Mammary epithelial cell (primary cell): ENCODE measurements at places on chromosomes 7 and 10.

- DNase-seq = no peak
Observed at GRCh38 chr10:127322286-127322685, 125.9 kb upstream of the INSYN2A start.

GRCh38 chr10:128286762-128287500 lies 160.7 kb upstream of the MKI67 start:
- no peak for DNase-seq

GRCh38 chr7:140060788-140061606 lies 1.8 kb downstream of the PARP12 start:
- DNase-seq = no peak

DNA sequence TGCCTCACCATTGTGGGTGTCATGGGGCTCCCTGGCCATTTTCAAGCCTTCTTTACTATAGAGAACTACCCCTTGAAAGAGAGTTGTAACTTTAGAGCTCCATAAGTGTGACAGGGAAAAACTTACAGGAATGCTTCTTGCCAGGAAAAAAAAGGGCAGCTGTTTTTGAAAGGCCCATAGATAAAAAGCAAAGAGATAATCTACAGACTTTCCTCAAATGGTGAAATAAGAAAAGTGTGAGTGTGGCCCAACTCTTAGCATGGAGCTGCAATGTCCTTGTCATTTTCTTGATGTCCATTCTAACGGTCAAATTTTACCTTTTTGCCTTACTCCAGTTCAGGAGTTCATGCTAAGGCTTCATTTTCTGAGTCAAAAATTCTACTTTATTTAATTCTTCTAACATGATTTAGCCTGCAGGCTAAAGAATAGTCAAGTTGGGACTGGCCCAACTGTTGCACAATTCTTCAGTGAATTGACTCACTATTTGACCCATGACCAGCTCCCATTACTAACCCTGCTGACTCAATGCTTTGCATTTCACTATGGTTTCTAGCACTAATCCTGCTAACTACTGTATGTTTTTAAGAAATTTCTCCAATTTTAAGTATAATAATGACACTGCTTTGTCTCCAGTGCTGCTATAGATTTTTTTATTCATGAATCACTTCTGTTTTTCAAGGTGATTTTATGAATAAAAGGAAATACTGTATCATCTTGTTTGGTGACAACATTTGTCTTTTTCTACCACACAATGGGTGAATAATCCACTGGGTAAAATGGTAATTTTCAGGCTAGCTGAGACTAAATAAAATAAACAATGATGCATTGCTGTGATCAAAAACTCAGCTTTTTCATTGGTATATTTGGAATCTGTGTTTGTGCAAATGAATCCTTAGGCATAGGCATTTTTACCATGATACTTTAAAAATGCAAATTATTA lies 41.4 kb upstream of the SGCE start:
- DNase-seq = peak; percentile 90

DNA sequence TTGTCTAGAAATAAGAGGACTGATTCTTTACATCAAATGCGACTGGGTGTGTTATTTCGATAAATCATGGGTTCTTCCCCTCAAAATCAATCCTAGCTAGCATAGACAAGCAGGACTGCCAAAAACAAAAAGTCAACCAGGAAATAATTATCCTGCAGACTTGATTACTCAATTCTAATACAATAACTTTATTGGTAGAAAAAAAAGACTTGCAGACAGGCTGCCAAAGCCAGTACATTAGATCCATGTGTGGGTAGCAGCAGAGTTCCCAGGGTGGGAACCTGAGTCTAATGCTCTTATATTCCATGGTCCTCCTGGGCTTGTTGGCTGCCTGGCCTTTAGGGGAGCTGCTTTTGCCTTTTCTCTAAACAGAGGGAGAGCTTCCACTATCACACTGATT lies 7.8 kb downstream of the AFAP1L2 start:
- DNase-seq = no peak

DNA sequence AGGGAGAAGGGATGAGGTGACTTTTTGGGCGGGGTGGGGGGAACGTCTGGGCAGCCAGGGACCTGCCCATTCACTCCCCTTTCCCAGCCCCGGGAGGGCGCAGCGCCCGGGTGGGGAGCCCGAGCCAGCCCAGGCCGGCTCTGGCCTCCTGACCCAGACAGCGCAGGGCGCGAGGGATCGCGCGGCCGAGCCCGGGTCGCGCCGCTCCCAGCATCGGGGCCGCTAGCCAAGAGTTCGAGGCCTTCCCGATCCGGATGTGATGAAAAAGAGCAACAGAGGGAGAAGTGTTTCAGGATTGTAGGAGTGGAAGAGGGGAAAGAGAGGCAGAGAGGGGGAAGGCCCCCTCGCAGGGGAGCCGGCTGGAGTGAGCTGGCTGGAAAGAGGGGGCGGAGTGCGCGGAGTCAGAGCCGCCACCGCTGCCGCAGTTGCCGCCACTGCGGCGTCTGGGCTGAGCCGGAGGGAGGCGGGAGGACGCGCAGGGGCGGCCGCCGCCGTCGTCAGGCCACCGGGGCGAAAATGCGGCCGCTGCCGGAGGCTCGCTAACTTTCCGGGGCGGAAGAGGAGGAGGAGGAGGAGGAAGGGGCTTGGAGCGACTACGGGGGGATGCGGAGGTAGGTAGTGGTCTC lies at the start of gene MDFIC:
Gene MDFIC, plus strand, starts transcription at position 69 of the 626 bp plus-strand sequence. CDS start 940 bp downstream, outside the sequence.
- peak; percentile 39 for DNase-seq

GRCh38 chr10:75013522-75013921 lies 97.9 kb upstream of the SAMD8 start:
- DNase-seq = no peak

- DNase-seq = no peak
Observed at GRCh38 chr7:90777886-90778285, 181.8 kb downstream of the CDK14 start.

- no peak for DNase-seq
Observed at GRCh38 chr7:46448478-46448877, 527.4 kb upstream of the IGFBP3 start.

GRCh38 chr10:69348816-69349541 lies 67.7 kb downstream of the TACR2 start:
- DNase-seq = peak; percentile 97

GRCh38 chr7:131586259-131586658 lies 29.8 kb upstream of the PODXL start:
- no peak for DNase-seq

- DNase-seq = no peak
Observed at GRCh38 chr10:74771054-74771453, 55.3 kb upstream of the KAT6B start.

DNA sequence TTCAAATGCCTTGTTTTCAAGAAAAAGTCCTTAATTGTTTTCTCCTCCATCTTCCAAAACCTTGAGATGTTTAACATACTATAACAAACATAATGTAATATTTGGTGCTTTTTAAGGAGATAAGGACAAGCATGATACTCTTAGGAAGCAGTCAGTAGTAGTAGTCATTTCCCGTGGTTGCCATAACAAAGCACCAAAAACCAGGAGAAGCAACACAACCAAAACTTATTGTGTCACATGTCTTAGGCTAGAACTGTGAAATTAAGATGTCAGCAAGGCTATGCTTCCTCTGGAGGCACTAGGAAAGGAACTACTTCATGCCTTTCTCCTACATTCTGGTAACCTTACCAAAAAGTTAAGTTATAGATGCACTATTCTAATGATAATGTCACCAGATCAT lies 106.8 kb downstream of the MBL2 start:
- no peak for DNase-seq

- no peak for DNase-seq
Observed at GRCh38 chr10:7804741-7805140, 13.6 kb upstream of the TAF3 start.

DNA sequence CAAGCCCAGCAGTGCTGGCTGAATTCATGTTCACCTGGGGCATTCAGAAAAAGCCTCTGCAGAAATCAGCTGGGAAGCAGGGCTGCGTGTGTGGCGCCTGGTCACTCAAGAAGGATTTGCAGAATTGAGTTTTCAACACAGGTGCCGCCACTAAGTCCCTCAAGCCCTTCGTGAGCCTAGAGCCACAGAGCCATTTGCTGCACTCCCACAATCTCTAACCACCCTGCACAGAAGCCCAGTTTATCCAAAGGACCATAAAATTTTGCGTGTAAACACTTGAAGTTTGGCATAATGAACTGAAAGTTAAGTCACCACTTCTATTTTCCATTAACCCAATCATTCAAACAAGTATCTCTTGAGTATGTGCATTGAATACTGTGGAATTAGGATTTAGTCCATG lies 136.2 kb downstream of the DIP2C start:
- no peak for DNase-seq

DNA sequence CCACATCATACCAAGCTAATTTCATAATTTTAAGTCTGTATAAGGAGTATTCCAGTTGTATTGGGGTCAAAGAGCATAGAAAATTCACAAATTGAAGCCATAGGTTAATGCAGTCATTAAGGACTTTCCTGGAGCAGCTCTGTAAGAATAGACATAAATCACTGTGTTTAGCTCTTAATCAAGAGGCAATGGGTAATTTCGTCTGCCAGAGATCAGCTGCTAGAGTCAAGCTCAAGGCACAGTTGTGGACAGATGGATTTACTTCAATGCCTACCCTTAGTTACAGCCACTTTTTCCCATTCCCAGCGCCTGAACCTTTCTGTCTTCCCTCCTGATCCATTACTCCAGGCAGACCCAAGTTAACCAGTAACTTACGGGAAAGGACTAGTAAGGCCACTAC lies 40.6 kb upstream of the AGBL3 start:
- no peak for DNase-seq

- no peak for DNase-seq
Observed at GRCh38 chr7:134907639-134908038, 78.7 kb upstream of the AGBL3 start.

DNA sequence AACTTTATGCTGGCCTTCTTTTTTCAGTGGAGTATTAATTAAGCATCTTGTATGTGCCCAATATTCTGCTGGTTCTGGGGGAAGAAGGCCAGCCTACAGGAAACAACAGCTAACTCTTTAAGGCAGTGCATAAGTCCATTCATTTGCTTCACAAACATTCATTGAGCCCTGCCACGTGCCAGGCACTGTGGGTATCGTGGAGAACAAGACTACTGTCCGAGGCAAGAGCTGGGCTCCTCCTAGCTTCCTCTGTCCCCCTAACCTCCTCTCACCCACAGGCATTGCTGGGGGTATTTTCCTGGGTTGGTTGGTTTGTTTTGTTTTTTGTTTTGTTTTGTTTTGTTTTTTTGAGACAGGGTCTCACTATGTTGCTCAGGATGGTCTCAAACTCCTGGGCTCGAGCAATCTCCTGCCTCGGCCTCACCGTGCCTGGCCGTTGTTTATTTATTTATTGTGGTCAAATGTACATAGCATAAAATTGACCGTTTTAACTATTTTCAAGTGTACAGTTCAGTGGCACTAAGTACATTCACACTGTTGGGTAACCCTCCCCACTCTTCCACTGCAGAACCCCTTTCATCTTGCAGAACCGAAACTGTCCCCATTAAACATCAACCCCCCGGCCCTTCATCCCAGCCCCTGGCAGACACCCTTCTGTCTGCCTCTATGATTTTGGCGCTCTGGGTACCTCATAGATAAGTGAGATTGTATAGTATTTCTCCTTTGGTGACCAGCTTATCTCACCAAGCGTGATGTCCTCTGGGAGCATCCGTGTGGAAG lies 32.6 kb downstream of the CHST3 start:
- no peak for DNase-seq

- no peak for DNase-seq
Observed at GRCh38 chr10:35470248-35470924, 134.1 kb downstream of the CCNY start.

DNA sequence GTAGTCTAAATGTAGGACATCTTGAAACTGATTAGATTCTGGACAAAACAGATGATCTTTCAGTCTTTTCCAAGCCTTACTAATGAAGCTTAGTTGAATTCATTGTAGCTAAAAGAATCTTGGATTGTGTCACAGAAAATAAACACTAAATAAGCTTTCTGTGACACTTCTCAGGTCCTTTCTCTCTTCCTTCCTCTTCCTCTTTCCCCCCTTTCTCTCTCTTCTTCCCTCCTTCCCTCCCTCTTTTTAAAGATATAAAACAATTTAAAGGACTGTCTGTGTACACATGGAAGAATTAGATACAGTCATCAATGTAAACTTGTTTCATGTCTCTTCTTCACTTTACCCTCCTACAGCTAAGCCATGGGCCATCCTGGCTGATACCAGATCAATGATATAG lies 5.3 kb upstream of the COMMD3 start:
- DNase-seq = no peak

DNA sequence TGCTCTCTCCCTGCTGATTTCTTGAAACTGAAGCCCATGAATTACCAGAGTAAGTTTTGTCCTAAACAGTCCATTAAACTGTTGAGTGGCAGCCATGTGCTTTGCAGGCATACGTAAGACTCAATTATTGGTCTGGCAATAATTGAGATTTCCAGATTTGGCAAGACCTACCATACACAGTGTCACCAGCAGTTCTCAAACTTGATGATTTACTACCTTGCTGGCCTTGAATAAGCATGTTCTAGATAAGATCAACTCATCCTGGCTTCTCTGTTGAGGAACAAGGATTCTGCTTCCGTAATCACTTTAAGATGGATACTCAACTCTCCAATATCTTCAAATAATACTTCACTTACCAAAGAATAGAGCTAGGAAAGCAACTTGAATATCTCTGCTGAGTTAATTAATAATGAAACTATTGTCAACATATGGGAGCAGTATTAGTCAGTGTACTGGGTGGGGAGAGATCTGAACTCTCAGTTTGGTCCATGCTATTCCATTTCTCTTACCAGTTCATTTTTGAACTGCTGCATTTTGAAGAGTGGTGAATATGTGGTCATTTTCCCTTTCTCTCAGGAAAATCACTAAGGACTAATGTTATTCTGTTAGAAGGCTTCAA lies 181.4 kb downstream of the IPMK start:
- DNase-seq = no peak

- DNase-seq = no peak
Observed at GRCh38 chr7:37032258-37032601, 307.9 kb upstream of the AOAH start.

DNA sequence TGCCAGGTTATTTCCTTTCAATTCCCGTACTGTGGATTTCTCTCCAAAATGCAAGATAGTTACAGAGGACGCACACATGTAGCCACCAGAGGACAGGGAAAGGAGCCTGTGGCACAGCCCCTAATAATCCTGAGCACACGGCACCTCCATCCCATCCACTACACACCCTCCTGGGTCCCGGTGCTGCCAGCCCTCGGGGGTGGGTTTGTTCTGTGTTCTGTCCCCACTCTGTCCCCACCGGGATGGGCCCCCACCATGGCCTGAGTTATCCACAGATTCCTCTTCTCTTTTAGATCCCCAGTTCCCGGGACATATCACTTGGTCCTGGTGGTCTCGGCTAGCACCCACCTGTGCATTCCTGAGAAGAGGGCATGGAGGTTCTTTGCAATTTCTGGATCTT lies 196.9 kb upstream of the PPP2R2D start:
- DNase-seq = no peak

DNA sequence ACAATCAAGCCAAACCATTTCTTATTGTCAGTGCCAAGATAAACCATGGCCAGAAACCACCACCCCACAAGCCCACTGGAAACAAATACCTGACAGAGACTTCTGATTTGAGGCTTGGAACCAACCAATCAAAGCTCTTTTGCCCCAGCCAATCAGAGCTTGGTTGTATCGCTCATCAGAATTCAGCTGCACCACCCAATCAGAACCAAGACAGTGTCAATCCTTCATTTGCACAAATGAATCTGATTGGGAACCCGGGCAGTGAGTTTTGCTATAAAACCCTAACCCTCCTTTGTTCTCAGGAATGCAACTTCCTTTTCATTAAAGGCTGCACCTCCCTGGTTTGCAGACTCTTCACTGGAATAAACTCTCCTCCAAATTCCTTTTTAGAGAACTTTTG lies 87.4 kb downstream of the ELAPOR2 start:
- no peak for DNase-seq
